ENCODE measurements at places on chromosomes 2 and 18. TPM values are rescaled to one million over a fixed set of nuclear protein-coding genes. Genes with fewer than 3 reads are reported as not detected.

Gene CRYGD
- polyA plus RNA-seq: not detected

Gene ATP8B1
- 29.6 TPM for polyA plus RNA-seq

Gene ZNF396
- 5.2 TPM for polyA plus RNA-seq

Gene NXPH2
- 2.5 TPM for polyA plus RNA-seq

Gene HOXD3
- polyA plus RNA-seq: 23.3 TPM

Gene CHST10
- 21.7 TPM for polyA plus RNA-seq

Gene TOGARAM2
- 0.82 TPM for polyA plus RNA-seq

Gene EML6
- polyA plus RNA-seq: 15.9 TPM

Gene MC2R
- polyA plus RNA-seq: not detected

Gene MAPK4
- polyA plus RNA-seq: 8.4 TPM

DNA sequence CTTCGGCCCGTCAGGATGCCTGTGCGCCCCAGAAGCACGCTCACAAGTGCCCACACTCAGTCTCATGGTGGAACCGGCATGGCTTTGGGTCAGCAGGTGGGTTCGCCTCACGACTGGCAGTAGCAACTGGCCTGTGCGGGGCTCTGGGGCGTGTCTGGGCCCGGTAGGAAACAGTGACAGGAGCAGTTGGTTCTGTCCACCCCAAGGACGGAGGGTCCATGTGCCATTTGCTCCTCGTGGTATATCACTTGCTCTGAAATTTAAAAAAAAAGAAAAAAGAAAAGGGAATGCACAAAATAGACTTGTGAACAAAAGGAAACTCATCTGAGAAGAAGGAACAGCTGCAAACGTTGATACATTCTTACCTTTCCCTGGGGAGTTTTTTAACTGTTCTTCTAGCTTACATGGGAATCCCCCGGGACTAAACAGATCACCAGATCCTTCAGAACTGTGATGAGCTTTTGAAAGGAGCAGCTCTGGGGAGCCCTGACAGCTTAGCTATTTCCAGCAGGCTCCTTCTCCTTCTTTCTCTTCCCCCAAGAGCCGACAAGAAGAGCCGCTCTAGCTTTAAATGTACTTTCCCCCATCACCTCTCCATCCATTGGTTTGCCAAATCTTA is 42.8 kb downstream of the TRAPPC12 start:
- no peak for DNase-seq

- no peak for DNase-seq
Measured at GRCh38 chr2:143899987-143900386, 619.9 kb downstream of the ZEB2 start.

DNA sequence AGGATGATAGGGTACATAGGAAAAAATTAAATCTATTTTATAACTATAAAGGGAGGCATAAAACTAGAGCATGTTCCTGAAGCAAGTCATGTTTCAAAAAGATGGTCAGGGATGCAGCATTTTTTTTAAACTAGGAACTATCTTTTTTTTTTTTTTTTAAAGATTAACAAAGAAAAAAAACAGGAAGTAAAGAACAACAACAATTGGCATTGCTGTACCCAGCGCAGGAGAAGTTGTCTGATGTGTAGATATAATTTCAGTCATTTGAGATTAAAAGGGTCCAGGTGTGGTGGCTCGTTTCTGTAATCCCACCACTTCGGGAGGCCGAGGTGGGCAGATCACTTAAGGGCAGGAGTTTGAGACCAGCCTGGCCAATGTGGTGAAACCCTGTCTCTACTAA is 41.5 kb downstream of the PMAIP1 start:
- no peak for DNase-seq

- no peak for DNase-seq
Measured at GRCh38 chr18:77088963-77089722, 43.4 kb downstream of the MBP start.

GRCh38 chr2:120344214-120344975 is 1.5 kb upstream of the INHBB start:
- no peak for DNase-seq

DNA sequence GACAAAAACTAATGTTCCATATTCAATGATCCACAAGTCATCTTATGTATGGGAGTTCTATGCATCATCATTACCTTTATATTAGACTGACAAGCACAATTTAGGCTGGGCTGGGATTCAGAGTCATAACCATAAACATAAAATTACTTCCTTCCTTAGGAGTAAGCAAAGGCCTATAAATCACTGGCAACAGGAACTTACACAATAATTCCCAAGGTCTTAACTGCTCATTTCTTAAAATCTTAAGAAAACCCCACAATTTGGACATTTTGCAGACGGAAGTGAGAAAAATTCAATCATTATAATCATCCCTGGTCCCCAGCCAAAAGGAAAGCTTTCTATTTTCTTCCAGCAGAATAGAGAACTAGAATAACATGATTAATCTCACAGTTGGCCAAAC is 232.3 kb downstream of the DYM start:
- DNase-seq: no peak

DNA sequence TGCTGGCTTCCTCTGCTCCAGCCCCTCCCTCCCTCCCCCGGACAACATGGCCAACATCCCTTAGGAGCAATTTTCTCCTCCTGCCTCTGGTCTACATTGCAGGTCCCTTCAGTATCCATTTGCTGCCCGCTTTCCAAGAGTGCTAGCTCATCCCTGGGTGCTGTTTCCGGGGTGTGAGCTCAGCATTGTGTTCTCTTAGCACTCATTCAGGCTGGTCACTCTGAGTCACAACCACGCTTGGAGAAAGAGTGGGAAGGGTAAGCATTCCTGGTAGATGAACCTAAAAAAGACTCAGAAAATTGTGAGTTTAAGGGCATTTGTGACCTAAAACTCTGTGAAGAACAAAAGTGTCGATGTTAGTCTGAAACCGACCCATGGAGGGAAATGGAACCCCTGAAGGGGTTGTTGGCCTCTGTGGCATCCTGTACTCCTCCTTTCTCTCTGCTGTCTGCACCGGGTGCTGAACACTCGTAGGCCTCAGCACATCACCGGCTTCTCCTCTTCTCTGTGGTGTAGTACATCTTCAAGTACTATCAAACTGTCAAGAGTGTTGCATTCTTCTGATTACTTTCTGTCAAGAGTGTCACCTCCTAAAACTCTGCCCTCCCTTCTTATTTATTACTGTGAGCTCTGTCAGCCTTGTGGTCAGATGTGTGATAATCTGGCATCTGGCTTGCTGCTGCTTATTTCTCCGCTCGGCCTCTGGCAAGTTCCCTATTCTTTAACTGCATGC is 73.0 kb downstream of the CTNNA2 start:
- no peak for DNase-seq

DNA sequence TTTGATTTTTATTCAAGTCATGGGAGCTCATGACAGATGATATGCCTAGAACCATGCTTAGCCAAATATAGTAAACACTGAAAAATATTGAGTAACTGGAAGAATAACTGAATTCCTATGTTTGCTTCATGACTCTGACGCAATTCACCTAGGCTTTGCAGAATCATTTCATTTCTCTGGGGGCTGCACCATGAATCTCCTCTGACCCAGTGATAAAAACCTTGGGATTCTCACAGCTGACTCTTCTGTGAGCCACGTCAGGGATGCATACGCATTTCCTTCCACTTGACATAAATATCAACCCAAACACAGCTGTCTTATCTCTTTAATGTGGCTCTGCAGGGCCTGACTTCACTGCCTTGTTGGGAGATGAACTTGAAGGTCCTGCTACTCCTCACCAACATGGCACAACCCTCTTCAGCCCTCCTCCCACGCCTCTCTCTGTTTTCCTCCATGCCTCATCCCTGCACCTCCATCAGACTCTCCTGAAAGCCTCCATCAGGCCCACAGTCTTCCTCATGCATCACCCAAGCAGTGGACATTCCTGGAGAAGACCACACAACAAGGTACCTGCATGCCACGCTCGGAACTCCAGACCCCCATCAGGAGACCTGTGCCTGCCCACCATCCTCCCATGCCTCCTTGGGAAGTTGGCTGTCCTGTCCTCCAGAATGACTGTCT is 29.8 kb downstream of the COL6A3 start:
- no peak for DNase-seq

GRCh38 chr2:165640247-165640929 is 153.7 kb downstream of the GALNT3 start:
- no peak for DNase-seq

DNA sequence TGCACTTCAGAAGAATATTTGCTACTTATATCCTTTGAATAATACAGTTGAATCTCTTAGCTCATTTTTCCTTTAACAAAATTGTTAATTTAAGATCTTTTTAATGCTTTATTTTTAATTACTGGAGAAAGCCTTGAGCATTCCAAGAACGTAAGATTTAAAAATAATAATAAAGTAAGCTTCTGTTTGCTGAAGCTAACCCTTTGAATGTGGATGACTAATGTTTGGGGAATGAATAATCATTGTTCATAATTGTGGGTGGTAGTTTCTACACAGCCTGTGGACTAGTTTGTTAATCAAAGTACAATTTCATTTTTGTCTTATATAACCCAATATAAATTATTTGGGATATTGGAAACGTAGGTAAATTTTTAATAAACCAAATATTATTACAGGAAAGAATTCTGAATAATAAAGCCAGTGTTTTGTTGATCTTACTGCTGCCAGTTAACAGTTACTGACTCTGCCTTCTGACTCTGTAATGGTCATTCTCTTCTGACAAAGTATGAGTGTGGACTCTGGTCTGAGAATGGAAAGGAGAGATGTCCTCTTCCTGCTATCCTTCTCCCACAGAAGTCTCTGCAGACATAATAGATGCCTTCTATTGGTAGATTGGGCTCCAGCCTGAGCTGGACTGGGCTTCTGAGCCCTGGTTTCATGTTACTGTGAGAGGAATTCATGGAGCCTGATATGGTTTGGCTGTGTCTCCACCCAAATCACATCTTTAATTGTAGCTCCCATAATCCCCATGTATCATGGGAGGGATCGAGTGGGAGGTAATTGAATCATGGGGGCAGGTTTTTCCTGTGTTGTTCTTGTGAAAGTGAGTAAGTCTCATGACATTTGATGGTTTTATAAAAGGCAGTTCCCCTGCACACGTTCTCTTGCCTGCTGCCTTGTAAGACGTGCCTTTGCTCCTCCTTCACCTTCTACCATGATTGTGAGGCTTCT is 292.7 kb upstream of the SLC39A10 start:
- no peak for DNase-seq

Measured in left renal pelvis (tissue), 4 donors.